ENCODE measurements at places on chromosomes 3 and 15.

- no peak for DNase-seq
Measured at GRCh38 chr3:172132721-172133311, 93.4 kb downstream of the FNDC3B start.

DNA sequence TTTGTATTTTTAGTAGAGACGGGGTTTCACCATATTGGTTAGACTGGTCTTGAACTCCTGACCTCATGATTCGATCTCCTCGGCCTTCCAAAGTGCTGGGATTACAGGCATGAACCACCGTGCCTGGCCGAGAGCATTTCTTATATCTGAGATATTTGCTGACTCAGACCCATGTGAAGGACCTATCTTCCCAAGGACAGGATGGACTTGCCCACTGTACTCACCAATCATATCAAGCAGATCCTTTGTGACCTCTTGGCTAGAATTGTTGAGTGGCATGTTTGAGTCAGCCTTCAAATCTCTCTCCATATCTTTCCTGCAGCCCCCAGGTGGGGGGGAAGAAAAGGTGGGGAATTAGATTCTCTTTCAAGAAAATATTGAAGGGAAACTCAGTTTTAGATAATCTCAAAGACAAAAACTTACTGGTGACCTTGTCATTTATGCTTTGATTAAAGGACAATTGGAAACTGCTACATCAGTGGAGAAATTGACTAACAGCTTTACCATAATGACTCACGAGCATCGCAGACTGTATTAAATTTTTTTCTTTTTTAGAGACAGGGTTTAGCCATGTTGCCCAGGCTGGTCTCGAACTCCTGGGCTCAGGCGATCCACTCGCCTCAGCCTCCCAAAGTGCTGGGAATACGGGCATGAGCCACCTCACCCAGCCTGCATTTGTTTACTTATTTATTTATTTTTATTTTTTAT lies 3.1 kb downstream of the C3orf62 start:
- no peak for DNase-seq

GRCh38 chr3:195757827-195758226 lies 37.0 kb downstream of the MUC20 start:
- no peak for DNase-seq

- DNase-seq: no peak
Measured at GRCh38 chr3:194588741-194589140, 44.5 kb downstream of the TMEM44 start.

- DNase-seq: no peak
Measured at GRCh38 chr3:55790596-55791350, 303.7 kb upstream of the WNT5A start.

- DNase-seq: peak; percentile 91
Measured at GRCh38 chr15:90233387-90234095, at the start of gene CIB1. Gene CIB1 (minus strand): TSS chr15:90233941. CDS start chr15:90233885, 56 bp downstream.

- DNase-seq: no peak
Measured at GRCh38 chr15:83276661-83277060, 7.8 kb downstream of the BNC1 start.

GRCh38 chr3:44000586-44000985 lies 241.1 kb upstream of the TOPAZ1 start:
- no peak for DNase-seq

GRCh38 chr3:50202353-50203112 lies 2.5 kb upstream of the SLC38A3 start:
- DNase-seq: no peak

DNA sequence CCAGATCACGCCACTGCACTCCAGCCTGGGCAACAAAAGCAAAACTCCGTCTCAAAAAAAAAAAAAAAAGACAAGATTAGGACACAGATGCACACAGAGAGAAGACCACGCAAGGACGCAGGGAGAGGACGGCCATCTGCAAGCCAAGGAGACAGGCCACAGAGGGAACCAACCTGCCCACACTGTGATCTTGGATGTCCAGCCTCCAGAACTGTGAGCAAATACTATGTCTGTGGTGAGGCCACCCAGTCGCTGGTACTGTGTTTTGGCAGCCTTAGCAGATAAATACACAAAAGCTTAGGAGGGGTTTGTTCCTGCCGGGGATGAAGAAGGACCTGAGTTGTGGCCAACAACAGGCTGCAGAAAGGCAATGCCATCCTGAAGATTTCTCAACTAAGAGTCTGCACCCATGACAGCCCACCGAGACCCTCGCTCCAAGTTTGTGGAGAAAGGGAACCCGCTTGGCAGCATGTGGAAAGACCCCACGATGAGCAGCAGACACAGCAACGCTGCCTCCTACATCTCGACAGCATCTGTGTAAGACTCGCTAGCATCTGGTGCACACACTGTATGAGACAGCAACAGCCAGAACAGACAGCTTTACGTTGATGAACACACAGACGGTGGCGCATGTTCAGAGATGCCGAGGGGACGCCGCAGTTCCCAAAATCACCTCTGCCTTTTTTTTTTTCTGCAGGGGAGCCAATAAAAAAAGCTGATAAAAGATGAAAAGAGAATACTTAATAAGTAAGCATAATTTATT lies 13.7 kb downstream of the CYFIP1 start:
- DNase-seq: no peak

- DNase-seq: no peak
Measured at GRCh38 chr3:170634663-170635384, 48.9 kb upstream of the SLC7A14 start.

GRCh38 chr3:142723665-142723967 lies 218 bp upstream of the TRPC1 start:
- DNase-seq: no peak

DNA sequence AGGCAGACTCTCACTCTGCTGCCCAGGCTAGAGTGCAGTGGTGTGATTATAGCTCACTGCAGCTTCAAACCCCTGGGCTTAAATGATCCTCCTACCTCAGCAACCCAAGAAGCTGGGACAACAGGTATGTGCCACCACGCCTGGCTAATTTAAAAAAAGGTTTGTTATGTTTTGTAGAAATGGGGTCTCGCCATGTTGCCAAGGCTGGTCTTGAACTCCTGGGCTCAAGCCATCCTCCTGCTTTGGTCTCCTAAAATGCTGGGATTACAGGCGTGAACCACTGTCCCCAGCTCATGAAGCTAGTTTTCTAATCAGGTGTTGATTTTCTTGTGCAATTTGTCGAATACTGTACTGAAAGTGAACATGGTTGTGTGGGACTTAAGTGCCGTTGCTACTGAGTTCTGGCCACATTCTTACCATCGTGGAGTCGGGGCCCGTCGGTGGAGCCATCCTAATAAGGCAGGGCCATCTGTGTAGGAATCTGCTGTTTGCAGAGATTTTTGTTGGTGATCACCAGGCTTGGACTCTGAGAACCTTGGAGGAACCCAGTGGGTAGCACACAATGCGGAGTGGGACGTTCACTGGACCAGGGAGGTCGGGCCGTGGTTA lies 193.2 kb downstream of the GOLGA6L6 start:
- no peak for DNase-seq

DNA sequence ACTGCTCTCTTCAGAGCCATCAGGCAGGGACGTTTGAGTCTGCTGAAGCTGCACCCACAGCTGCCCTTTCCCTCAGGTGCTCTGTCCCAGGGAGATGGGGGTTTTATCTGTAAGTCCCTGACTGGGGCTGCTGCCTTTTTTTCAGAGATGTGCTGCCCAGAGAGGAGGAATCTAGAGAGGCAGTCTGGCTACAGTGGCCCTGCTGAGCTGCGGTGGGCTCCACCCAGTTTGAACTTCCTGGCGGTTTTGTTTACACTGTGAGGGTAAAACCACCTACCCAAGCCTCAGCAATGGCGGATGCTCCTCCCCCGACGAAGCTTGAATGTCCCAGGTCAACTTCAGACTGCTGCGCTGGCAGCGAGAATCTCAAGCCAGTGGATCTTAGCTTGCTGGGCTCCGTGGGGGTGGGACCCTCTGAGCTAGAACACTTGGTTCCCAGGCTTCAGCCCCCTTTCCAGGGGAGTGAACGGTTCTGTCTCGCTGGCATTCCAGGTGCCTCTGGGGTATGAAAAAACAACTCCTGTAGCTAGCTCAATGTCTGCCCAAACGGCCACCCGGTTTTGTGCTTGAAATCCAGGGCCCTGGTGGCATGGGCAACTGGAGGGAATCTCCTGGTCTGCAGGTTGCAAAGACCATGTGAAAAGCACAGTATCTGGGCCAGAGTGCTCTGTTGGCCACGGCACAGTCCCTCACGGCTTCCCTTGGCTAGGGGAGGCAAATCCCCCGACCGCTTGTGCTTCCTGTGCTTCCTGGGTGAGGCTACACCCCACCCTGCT lies 21.1 kb upstream of the ST6GAL1 start:
- peak; percentile 48 for DNase-seq

DNA sequence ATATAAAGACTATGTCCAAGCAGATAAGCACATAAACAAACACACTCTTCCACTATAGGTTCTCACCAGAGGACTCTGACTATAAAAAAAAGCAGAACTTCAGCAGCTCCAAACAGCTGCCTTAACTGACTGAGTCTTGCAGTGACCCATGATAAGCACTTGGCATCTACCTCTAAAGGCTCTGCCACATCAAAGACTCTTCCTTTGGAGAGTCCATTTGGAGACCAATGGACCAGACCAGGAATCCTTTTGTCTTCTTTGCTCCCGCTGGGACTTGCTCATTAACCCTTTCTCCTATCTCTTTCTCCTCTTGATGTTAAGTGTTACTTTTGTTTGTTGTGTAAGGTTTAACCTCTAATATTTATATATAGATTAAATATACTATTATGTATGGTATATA lies 424.1 kb downstream of the RSL24D1 start:
- DNase-seq: no peak

DNA sequence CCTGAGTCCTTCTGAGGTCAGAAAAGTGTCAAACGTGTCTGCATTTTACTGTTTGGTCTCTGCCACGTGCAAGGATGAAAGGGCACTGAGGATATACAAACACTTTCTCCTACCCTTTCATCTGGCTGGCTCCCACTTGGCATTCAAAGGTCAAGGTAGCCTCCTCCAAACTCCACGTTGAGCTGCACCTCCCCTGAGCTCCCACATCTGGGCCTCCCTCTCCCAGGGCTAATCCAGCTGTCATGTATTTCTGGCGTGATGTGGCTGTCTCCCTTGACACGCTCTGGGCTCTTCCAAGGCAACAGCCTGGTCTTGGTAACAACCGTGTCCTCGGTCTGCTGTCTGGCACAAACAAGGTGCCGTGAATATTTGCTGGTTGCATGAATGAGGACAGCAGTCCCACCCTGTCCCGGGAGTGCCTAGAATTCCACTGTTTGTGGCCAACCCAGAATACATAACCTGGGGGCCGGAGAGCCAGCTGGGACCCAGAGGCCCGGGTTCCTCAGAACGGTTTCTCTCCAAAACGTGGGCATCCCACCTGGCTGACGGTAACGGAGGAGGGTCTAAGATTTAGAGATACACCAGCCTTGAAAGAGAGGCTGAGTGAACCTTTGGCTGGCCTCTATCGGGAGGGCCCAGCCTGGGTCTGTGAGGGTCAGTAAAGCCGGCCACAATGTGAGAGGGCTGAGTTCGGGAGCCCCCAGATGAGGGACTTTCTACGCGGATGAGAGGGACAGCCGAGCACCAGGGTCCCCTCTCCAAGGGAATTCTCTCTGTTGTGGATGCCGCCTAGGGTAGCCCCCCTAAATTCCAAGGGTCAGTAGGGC lies 767 bp downstream of the GLT8D1 start:
- no peak for DNase-seq

DNA sequence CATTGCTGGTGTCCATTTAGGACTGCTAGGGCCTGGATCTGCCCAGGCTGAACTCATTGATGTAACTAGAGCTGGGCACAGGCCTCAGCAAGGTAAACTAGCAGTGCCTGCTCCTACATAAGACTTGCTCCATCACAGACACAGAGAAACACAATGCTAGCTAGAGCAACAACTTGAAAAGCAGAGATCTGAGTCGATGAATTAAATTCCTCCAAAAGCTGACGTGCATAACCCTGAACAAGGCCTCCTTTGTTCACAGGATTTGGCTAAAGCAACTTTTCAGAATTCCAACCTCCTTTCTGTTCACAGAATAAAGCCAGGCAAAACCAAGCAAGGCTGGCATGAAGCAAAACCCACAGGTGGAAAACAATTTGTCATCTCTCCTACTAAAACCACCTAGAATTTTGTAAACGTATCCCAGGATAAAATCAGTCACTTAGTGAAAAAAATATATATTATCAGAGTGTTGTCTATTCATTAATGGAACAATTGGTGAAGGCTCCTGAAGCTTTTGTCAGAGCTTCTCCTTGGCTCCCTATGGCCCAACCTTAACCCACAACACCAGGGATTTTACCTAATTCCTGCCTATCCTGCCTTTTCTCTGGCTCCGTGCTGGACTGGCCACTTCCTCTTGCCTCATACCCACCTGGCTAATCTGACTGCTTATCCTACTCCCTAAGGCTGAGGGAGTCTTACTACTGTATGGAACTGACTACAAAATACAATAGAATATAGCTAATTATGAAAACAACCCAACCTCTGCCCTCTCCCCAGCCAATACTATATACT lies 39.9 kb downstream of the PLCH1 start:
- DNase-seq: no peak

DNA sequence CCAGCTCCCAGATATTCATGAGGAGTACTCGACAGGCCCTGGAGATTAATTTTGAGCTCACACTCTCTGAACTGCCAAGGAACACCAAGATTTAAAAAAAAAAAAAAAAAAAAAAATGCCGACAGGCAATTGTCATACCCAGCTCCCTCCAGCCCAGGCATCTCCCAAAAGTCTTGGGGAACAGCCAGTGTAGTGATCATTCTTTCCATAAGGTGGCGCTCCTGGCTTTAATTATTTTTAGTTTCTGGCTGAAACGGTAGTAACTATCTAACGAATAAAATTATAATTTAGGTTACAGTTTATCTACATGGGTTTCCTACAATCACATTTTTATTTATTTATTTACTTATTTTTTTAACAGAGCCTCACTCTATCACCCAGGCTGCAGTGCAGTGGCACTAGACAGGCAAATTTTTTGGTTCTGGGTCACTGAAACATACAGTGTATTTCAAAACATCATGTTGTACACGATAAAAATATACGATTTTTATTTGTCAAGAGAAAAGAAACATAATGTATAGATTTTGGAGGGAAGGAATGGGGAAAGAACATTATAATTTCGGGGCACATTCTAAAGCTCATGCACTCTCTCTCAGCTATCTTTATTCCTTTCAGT lies 157.3 kb downstream of the ADAMTS9 start:
- DNase-seq: no peak

DNA sequence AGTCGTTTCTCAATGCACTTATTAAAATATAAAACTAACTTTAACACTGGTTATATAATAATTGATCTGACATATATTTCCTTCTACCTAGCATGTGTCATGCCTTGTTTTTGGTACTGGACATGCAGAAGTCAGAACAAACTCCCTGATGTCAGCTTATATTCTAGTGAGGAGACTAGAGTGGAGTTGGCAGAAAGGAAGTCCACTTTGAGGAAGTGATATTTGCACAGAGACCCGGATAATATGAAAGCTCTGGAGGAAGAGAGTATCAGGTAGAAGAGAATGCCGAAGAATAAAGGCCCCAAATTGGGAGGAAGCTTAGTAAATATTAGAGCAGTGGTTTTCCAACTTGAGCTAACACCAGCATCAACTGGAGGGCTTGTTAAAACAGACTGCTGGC lies 24.6 kb upstream of the ZNF280D start:
- no peak for DNase-seq

GRCh38 chr15:77904901-77905300 lies 172.6 kb downstream of the TBC1D2B start:
- DNase-seq: no peak

GRCh38 chr3:28682121-28682520 lies 333.5 kb upstream of the AZI2 start:
- DNase-seq: no peak

Data from stimulated activated CD4-positive, alpha-beta T cell treated with anti-CD3 and anti-CD28 coated beads, Interleukin-1b, Interleukin-23, amount 100 ng/mL, for 24 hours (primary cell).